Cardiac ventricle fibroblast (primary cell): ENCODE measurements at places on chromosomes 3 and 15. TPM values are rescaled to one million over a fixed set of nuclear protein-coding genes. Genes with fewer than 3 reads are reported as not detected.

NOP10 gene
- 212 and 225 TPM in 2 replicates for total RNA-seq

CTDSPL gene
- total RNA-seq, result 21.8 and 23.3 TPM in 2 replicates

NPAP1 gene
- not detected in 2 replicates for total RNA-seq

ALCAM gene
- total RNA-seq, result 9.3 and 11.7 TPM in 2 replicates

SMAD6 gene
- total RNA-seq, result 31.4 and 43.7 TPM in 2 replicates

NR2E3 gene
- total RNA-seq, result not detected in 2 replicates

HRH1 gene
- total RNA-seq, result 13.5 and 13.8 TPM in 2 replicates

KBTBD12 gene
- total RNA-seq, result not detected in 2 replicates

ARRDC4 gene
- total RNA-seq, result 7.0 and 9.8 TPM in 2 replicates

ZFYVE19 gene
- total RNA-seq, result 11.4 and 19.2 TPM in 2 replicates

MRAS gene
- total RNA-seq, result 20.5 and 26.8 TPM in 2 replicates

BHLHE40 gene
- total RNA-seq, result 13.3 and 14.5 TPM in 2 replicates

NIT2 gene
- total RNA-seq, result 16.8 and 18.8 TPM in 2 replicates

FEZF2 gene
- total RNA-seq, result not detected in 2 replicates

ADAMTS17 gene
- 0.31 and 0.49 TPM in 2 replicates for total RNA-seq

WDR49 gene
- total RNA-seq, result not detected in 2 replicates

VPS18 gene
- 23.6 and 23.9 TPM in 2 replicates for total RNA-seq

CILP gene
- 5.5 and 6.7 TPM in 2 replicates for total RNA-seq

GOLGA6L26 gene
- not detected in 2 replicates for total RNA-seq

EXD1 gene
- total RNA-seq, result not detected in 2 replicates

IL17RE gene
- 1.6 and 1.9 TPM in 2 replicates for total RNA-seq

SYNPR gene
- total RNA-seq, result not detected in 2 replicates

WDR93 gene
- total RNA-seq, result 0.10 TPM in 1 of 2 replicates, not detected in the other

SETD5 gene
- total RNA-seq, result 54.9 and 57.6 TPM in 2 replicates

NFKBIZ gene
- total RNA-seq, result 11.5 and 16.7 TPM in 2 replicates

TP63 gene
- total RNA-seq, result 0.37 and 0.59 TPM in 2 replicates

GP5 gene
- 0.06 and 0.10 TPM in 2 replicates for total RNA-seq
